Hepatic stellate cell (primary cell): ENCODE measurements at places on chromosomes 2 and 18.
A peak's percentile ranks its signal among the peaks of the same experiment; 100 is the strongest.

DNA sequence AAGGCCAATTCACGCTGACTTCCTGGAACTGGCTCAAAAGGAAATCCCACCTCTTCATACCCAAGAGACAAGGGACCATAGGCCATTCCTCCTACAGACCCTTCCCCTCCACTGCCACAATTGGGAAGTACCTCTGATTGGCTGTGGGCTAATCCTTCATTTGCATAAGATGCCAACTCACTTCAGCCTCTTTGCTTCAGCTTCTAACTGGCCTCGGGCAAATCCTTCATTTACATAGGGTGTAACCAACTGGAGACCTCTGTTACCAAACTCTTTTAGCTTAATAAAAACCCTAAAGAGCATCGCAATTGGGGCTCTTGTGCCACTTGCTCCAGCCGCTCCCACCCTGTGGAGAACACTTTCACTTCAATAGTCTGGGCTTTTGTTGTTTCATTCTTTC is 38.2 kb downstream of the MC2R start:
- no peak for DNase-seq

DNA sequence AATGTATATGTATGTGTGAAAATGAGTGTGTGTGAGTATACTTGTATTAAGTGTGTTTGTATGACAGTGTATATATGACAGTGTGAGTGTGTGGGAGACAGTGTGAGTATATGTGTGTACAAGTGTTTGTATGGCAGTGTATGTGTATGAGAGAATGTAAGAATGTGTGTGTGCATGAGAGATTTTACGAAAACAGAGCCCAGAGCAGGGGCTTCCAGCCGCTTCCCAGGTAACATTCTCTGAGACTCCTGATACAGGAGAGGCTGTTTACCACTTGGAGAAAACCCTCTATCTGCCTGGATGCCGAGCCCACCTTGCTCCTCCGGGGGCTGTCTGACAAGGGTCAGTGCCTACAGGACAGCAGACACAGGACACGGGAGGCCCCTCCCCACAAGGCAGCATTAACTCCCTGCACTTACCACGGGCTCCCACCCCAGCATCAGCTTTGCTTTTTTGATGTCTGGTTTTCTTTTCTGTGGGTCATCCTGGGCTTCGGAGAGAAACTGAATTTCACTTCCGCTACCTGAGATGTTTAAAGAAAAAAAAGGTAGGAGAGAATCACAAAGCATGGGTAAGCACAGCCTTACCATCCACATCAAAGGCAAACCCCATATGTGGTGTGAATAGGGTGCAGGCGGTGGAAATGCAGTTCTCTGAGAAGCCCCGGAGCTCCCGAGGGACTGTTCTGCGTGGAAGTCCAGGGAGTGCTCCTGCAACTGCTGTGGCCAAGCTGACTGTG is 97.6 kb downstream of the UXS1 start:
- no peak for DNase-seq

GRCh38 chr2:166090346-166090745 is 37.5 kb downstream of the SCN1A start:
- no peak for DNase-seq

GRCh38 chr2:224909885-224910573 is 132.2 kb downstream of the DOCK10 start:
- DNase-seq, result peak; percentile 35

DNA sequence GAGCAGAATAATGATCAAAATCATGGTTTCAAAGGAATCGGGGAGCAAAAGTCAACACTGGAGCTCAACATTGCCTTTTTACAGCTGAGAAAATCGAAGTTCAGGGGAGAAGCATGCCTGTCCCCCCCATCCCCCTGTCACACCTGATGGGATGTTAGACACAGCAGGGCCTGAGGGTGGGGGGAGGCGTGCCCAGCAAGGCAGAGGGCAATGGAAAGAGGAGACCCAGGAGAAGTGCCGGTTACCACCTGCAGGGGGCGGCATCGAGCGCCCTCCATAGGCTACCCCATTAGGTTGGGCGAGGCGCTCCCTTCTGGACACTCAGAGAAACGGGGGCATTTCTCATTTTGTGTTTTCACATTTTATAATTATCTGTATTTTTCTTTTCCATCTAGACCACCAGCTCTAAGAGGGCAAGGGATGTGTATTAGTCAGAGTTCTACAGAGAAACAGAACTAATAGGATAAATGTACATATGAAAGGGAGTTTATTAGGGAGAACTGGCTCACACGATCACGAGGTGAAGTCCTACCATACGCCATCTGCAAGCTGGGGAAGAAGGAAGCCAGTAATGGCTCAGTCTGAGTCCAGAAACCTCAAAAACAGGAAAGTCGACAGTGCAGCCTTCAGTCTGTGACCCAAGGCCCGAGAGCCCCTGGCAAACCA is 271.3 kb downstream of the LRATD1 start:
- DNase-seq, result no peak

- DNase-seq, result no peak
Observed at GRCh38 chr2:66925128-66925527, 472.0 kb upstream of the ETAA1 start.

GRCh38 chr2:65057391-65058052 is 1.3 kb downstream of the CEP68 start:
- no peak for DNase-seq
